ENCODE measurements at places on chromosomes 3 and 15.

GRCh38 chr3:107992976-107993684 is 97.7 kb downstream of the CD47 start:
- no peak for DNase-seq

- no peak for DNase-seq
Measured at GRCh38 chr3:88732186-88732585, 375.2 kb upstream of the EPHA3 start.

DNA sequence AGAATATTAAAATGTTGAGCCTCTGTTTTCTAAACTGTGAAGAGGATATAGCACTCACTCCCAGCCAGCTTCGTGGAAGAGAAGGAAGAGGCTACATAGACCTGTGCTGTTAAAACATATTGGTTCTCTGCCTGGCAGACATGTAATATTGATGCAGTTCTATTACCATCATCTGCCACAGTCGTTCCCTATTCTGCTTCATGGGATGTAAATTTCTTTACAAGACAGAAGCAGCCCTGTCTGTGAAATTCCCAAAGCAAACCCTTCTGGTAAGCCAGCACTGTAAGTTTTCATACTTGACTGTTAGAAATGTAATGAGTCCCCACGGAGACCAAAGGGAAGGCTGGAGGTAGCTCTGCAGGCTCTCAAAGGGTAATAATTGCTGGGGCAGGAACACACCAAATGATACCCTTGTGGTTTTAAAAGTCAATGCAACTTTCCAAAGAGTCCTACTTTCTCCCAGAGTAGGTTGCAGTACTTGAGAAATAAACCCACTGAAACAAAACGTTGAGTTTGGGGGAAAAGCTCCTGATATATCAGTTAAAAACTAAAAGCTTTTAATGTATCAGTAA is 129.9 kb upstream of the HES1 start:
- DNase-seq = no peak

GRCh38 chr3:186717039-186717457 is at the start of gene KNG1:
Gene KNG1, plus strand, starts transcription at chr3:186717359. Its CDS starts 184 bp downstream, at chr3:186717543.
- DNase-seq = no peak

DNA sequence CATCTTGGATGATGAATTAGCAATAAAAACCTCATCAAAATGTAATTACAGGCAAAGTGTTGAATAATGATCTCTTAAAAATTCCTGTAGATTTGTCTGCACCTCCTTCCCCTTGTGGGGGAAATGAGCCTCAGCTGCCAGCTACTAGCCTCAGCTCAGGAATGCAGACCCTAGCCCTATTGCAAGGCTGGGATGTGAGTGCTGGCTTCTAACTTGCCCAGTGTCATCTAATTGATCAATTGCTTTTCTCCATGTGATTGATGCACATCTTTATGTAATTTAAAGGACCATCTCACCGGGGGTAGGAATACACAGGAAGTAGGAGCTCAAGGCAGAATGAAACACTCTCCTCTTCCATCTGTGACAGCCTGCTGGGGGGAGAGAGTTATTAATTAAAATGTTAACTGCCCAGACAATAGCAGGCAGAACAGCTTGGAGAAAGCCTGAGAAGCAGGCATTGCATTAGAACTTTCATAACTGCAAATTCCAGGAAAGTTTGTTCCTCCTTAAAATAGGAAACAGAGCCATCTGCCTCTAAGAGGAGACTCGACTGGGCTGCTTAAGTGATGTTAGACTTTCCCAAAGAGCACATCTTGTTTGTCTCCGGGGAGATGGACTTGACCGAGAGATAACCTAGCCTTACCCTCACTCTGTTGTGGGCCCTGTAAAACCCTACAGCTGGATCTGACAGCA is 69.6 kb downstream of the LRTM1 start:
- no peak for DNase-seq

DNA sequence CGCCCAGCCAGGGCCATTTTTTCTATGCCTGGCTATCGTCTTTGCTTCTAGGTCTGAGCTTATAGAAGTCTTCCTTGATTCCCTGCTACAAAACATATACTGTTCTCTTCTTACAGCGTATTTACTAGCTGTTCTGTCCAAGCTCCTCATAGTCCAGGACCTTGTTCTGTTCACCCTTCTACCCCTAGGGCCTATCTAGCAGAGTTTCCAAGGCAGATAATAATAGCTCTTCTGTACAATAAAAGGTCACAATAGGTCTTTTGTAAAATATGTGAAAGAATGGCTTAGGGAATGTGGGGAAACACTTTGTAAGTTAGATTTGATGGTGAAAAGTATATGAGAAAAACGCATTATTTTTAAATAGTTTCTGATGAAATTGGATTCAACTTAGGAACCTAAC is 158.2 kb downstream of the P3H2 start:
- no peak for DNase-seq

GRCh38 chr15:74304431-74304830 is 63.0 kb downstream of the CYP11A1 start:
- no peak for DNase-seq

DNA sequence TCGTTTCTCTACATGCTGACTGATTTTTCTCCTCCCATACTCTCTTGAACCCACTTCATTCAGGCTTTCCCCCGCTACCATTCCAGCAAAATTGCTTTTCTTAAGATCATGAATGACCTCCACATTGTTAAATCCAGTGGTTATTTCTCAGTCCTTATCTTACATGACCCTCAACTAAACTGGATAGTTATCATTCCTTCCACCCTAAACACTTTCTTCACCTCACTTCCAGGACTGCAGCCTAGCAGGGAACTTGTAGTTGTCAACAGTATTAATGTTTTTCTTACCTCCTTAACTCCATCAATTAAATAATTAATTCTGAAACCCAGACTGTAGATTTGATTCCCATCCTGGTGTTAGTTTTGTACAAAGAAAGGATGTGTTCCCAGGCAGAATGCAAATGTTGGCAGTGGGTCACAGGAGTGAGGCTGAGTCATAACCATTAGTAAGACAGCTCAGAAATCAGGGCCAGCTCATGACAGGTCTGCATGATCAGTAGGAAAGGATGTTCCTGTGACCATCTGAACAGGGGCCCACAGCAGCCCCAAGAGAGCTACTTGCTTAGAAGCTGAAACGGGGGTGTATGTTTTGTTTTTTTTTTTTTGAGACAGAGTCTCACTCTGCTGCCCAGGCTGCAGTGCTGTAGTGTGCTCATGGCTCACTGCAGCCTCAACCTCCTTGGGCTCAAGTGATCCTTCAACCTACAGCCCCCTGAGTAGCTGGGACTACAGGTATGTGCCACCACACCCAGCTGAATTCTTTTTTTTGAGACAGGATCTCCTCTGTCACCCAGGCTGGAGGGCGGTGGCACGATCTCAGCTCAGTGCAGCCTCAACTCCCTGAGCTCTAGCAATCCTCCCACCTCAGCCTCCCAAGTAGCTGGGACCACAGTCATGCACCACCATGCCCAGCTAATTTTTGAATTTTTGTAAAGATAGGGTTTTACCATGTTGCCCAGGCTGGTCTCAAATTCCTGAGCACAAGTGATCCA is 9.1 kb downstream of the BCL2L10 start:
- DNase-seq = no peak
